EH (cell line): ENCODE measurements at places on chromosomes 7 and 10.

DNA sequence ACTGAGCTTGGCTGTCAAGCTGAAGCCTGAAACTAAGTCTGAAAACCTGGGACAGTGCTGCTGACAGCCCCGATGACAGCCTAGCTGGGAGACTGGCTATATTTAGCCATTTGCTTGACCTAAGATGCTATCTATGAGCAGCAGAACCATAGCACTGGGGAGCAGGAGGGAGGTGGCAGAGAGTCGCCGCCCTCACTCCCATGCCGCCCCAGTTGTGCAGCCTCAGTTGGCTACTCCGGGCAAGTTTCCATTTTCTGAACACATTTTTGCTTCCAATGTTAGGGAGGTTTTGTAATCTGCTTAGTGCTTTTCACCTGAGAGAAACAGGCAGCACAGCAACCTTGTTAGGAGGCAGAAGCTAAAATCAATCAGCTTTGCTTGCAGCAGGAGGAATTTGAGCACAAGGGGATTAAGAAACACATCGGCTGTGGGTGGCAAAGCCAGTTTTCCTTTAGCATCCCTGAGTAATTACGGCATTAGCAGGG is 20.4 kb upstream of the C10orf71 start:
- no peak for DNase-seq

DNA sequence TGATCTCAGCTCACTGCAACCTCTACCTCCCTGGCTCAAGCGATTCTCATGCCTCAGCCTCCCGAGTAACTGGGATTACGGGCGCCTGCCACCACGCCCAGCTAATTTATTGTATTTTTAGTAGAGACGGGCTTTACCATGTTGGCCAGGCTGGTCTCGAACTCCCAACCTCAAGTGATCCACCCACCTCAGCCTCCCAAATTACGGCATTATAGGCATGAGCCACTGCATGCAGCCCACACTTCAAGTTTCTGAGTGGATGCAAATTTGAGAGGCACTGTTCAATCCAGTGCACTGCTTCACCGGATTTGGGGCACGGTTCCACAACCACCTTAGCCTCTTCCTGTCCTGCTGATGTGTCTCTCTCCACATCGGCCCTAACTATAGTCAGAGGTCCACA is 16.5 kb downstream of the CNPY1 start:
- no peak for DNase-seq

GRCh38 chr10:48944171-48944570 is 4.5 kb upstream of the LRRC18 start:
- no peak for DNase-seq

- DNase-seq, result peak; percentile 46
Measured at GRCh38 chr10:29734962-29735627, 100.3 kb upstream of the SVIL start.

GRCh38 chr10:102800611-102801335 is 36.4 kb downstream of the CYP17A1 start:
- no peak for DNase-seq

GRCh38 chr7:144866189-144866588 is 30.3 kb upstream of the TPK1 start:
- no peak for DNase-seq
